Breast epithelium (tissue), 4 donors: ENCODE measurements at places on chromosomes 16 and 17. TPM values are rescaled to one million over a fixed set of nuclear protein-coding genes. Genes with fewer than 3 reads are reported as not detected.

DNA sequence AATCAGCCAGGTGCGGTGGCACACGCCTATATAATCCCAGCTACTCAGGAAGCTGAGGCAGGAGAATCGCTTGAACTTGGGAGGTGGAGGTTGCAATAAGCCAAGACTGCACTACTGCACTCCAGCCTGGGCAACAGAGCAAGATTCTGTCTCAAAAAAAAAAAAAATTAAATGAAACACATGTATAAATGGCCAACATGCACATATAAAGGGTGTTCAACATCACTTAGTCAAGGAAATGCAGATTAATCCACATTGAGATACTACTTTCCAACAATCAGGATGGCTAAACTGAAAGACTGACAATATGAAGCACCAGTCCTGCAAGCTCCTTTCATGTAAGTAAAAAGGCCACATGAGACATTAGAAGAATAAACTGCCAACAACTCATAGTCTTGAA, 20.5 kb downstream of the USP32 start:
- no peak for DNase-seq

DNA sequence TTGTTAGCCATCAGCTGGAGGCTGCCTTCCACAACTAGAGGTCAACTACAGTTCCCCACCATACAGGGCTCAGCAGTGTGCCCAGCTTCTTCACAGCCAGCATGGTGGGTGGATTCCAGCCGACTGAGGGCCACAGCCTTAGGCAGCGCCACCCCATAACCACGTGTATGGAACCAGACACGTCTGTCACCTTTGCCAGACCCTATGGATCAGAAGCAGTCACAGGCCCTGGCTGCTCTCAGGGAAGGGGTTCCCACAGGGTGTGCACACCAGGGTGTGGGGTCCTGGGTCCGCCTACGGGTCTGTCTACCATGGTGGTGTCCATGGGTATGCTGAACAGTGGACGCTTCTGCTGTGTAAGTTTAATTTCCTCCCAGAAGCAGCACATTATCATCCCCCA, 265.0 kb upstream of the FOXF1 start:
- DNase-seq: no peak

- DNase-seq: no peak
Observed at GRCh38 chr17:61335105-61335844, 64.4 kb upstream of the TBX2 start.

- DNase-seq: no peak
Observed at GRCh38 chr16:87921236-87921773, 15.0 kb downstream of the CA5A start.

DNA sequence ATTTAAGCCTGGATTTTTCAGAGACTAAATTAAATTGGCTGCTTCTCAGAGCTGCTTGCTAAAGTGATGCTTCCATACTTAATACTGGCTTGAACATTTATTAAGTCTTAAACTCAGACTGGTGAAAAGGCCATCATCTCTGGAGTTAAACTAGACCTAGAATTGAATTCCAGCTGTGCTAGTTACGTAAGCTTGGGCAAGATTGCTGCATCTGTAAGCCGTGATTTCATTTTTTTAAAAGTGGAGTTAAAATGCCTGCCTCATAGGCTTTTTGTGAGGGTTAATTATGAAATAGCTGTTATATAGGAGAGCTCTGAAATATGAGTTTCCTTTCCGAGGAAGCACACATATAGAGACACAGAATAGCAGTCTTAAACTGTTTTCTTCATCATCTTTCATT, 84.7 kb downstream of the VAT1L start:
- no peak for DNase-seq

The NDE1 gene
- total RNA-seq: 19.0 TPM

The KRTAP3-1 gene
- not detected for total RNA-seq

- DNase-seq: no peak
Observed at GRCh38 chr17:27106347-27106981, 187.4 kb upstream of the WSB1 start.

DNA sequence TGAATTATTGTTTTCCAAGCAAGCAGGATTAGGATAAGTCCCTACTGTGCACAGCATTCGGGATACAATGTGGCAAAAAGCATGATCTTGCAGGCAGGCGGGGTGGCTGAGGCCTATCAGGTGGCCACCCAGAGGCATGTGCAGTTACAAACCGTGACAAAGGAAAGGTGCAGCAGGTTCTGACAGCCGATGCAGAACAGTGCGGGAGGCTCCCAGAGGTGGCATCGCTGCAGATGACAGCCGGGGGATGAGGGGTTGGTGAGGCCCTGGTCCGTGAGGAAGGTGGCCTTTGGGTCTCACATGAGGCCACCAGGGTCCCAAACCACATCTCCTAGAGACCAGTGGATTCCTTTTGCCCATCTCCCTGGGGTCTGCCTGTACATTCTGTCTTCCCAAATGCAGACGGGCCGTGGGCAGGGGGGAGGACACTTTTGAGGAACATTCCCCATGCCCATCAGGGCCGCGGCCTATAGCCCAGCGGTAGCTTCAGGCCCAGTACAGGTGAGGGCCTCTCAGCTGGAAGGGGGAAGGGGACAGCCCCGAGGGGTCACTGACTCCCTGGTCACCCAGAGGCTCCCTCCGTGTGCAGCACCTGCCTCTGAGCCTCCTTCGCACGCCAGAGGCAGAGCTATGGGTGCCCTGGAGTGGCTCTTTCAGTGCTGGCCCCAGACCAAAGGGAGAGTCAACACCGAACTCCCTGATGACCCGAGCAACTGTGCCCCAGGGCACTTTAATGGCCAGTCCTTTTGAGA, 85.1 kb downstream of the SOCS1 start:
- DNase-seq: no peak

The PTGES3L gene
- not detected for total RNA-seq

The CACNG5 gene
- total RNA-seq: not detected

- DNase-seq: peak; percentile 35
Observed at GRCh38 chr17:61495161-61495857, 43.1 kb downstream of the TBX4 start.

DNA sequence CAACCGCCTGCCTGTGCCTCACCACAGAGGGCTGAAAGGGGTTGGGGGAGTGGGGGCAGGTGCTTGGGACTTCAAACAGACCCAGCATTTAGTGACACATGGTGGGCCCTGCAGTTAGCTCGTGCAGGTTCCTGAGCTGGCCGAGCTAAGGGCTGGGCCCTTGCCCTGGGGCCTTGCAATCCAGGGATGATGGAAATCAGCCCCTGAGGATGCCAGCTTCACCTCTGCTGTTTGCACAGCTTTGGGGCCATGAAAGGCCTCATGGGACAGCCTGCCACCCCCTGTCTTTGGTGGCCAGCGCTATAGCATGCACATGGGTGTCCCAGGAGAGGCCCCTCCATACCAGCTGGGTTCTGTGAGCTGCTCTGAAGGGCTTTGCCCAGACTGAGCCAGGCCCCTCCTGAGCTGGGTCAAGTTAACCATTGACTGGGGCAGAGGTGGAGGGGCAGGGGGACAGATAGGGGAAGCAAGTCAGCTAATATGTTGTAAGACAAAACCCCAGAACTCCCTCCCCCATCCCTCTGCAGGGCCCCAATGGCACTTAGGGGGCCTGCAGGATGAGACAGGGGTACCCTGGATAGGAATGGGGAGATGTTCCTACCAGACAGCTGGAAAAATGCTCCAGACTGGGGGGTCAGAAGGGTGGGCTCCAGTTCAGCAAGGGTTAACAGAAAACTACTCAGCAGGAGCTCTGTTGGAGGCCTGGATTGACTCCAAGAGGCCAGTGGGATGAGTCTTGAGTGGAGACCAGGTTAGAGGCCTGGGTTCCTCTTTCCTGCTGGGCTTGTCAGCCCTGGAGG, 692 bp downstream of the PRR15L start:
- DNase-seq: no peak

The MAP2K3 gene
- 16.0 TPM for total RNA-seq

GRCh38 chr17:44587339-44587738, 30.1 kb downstream of the FZD2 start:
- DNase-seq: no peak

The INCA1 gene
- total RNA-seq: 1.9 TPM

DNA sequence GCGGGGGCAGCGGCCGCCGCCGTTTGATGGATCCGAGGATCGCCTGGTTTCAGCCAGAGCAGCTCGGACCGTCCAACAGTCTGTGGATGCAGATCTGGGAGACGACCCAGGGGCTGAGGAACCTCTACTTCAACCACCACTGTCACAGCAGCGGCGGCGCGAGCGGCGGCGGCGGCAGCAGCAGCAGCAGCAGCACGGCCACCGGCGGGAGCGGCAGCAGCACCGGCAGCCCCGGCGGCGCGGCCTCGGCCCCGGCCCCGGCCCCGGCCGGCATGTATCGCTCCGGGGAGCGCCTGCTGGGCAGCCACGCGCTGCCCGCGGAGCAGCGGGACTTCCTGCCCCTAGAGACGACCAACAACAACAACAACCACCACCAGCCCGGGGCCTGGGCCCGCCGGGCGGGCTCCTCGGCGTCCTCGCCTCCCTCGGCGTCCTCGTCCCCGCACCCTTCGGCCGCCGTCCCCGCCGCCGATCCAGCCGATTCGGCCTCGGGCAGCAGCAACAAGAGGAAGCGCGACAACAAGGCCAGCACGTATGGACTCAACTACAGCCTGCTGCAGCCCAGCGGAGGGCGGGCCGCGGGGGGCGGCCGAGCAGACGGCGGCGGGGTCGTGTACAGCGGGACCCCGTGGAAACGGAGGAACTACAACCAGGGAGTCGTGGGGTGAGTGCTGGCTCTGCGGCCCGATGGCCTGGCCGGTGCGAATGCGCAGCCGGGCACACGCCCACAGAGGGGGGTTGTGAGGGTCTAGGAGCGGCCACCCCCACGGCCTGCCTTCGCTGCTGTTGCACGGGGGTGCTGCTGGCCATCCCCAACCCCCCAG, 702 bp downstream of the TENT4B start:
- no peak for DNase-seq

The EME1 gene
- total RNA-seq: 0.64 TPM

DNA sequence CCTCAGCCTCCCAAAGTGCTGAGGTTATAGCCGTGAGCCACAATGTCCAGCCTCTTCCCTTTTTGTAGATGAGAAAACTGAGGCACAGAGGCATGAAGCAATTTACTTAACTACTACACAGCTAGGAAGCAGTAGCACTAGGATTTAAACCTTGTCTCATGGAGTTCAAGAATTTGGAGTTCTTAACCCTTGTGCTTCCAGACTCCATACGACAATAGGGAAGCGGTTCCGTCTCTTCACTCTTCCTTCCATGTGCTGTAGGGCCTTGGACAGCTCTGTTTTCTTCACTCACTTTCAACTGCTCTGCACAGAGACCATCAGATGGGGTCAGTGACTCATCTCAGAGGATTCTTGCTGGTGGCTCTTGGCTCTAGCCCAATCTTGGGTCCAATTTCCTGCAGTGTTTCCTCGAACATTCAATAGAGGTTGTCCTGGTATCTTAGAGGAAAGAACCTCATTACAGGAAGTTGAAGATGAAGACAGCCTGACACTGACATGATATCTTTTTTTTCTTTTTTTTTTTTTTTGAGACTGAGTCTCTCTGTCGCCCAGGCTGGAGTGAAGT, 19.3 kb downstream of the ITGAL start:
- peak; percentile 67 for DNase-seq

The DOC2B gene
- total RNA-seq: 22.9 TPM

DNA sequence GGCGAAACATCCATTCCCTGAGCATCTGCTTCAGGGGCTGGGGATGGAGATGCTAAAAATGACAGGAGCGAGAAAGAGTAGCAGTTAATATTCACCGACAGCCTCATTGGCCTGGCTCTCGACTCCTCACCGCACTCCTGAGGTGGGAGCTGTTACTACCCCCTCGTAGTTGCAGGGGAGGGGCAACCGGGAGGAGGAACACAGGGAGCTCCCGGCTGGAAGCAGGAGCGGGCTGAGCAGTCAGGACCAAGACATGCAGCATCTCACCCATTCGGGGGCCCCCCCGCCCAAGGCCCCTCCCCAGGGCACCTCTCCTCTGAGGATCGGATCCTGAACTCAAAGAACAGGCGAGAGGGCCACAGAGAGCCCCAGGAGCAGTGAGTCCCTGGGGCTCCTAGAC, 4.5 kb upstream of the ACSF3 start:
- DNase-seq: no peak

The PIK3R6 gene
- 2.5 TPM for total RNA-seq

DNA sequence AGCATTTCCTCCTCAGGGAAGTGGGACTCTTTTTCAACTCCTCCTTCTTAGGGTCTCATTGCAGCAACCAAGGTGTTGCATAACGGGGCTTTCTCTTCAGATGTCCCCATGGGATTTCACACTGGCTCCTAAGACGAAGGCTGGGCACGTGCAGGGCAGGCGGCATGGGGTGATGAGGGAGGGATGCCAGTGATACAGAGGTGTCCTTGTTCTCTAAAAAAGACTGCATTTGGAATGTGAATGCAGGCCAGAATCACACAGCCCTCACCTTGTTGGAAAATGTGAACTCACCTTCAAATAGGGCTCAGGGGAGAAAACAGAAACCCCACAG, 105.6 kb downstream of the XYLT1 start:
- DNase-seq: no peak

GRCh38 chr16:75116081-75116910, at the start of gene LDHD:
LDHD (minus strand) TSS chr16:75116780; CDS start chr16:75116720, 60 bp downstream.
- DNase-seq: peak; percentile 70

DNA sequence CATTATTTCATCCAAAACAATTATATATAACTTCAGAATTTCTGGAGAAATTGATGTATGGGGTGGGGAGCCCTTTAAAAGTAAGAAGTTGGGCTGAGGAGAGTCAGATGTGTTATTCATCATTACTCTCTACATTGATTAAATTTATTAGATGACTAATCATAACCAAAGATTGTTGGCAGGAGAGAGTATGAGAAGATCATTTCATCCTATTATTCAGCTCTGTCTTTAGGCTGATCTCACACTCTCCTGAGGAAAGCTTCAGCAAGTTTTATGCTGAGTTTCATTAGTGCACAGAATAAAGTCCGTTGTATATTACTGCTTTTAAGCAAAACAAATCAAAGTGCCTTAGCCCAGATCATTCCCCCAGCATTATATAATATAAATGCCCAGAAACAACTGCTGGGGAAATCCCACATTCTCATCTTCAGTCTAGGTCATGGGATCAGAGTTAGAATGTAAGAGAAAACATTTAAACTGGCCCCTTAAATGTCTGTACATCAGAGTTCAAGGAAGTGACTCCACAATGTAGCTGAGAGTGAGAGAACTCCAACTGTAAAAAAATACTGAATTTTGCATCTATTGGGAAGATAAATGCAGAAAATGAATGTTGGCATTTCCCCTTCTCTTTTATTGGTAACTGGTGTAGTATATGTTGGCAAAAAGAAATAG, 130.1 kb upstream of the HLF start:
- DNase-seq: no peak

DNA sequence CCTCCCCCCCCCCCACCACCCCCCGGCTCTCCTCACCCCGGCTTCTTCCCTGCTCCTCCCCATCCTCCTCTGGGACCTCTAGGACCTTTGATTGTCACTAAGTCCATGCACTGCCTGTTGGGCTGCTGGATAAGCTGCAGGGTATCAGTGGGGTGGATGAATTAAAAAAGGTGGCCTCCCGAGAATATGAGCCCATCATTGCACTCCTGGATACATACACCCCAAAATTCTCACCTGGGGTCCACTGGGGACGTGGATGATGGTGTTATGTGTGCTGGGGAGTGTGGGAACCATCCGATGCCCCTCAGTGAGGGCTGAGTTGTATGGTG, 88.8 kb downstream of the IRF8 start:
- no peak for DNase-seq

The ITGB4 gene
- 125 TPM for total RNA-seq
